Fibroblast of upper back skin (primary cell): ENCODE measurements at places on chromosomes 5 and 9.

- no peak for DNase-seq
Measured at GRCh38 chr5:56358046-56358445, 124.9 kb upstream of the ANKRD55 start.

DNA sequence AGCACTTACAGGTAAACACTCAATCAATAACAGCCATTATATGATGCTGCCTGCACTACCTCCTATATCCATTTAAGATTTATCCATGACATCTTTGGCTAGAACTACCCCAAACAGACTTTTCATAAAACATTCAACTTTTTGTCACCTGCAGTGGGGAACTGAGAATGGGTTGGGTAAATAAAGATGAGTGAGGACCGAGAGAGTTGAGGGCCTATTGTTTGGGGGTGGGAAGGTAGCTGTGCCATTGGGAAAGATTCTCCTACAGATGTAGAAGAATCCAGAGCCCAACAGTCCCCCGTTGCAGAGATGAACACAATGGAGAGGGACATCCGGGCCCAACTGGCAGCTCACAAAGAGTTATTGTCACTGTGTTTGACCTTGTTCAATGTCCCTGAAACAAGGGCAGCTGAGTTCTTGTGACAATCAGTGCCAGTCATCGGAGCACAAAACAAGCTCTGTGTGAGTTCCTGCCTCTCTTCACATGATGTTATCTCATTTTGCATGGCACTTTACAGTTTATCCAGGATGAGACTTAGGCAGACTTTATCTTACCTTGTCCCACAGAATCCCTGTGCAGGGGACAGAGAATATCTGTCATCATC lies 11.5 kb upstream of the SLC31A2 start:
- DNase-seq, result no peak

DNA sequence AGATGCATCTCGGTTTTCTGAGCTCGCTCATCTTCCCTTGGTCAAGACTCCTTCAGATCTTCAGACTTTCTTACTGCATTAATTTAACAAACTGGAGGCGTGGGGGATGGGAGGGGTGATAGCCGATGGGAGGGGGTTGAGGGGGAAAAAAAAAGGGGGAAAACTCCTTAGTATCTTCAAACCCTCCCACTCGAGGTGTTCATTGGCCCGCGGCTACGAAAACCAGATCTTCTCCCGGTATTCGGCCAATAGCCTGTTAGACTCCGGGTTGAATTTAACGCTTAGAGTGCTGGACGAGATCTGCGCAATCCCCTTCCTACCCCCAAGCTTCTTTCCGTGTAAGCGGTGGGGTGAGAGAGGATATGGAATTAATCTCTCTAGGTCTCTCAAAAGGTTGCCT lies 689 bp upstream of the GLRA1 start:
- DNase-seq, result no peak

GRCh38 chr9:76580820-76581219 lies 121.8 kb downstream of the GCNT1 start:
- DNase-seq, result peak; percentile 49

DNA sequence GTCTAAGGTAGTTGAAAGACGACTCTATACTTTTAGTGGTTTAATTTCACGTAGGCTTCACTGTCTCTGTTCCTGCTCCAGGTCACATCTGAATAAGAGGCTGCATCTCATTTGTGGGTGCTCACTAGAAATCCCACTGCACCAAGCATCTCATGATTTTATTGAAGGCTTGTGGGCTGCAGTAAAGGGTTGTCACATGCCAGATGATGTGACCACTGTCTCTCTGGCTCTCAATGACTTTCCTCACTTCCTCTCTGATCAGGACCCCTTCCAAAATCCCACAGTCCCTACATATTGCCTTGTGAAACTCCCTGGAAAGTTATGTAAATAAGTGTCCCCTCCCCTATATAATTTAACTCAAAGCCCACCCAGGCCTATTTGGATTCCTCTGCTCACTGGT lies 8.9 kb upstream of the ZCCHC10 start:
- DNase-seq, result no peak

DNA sequence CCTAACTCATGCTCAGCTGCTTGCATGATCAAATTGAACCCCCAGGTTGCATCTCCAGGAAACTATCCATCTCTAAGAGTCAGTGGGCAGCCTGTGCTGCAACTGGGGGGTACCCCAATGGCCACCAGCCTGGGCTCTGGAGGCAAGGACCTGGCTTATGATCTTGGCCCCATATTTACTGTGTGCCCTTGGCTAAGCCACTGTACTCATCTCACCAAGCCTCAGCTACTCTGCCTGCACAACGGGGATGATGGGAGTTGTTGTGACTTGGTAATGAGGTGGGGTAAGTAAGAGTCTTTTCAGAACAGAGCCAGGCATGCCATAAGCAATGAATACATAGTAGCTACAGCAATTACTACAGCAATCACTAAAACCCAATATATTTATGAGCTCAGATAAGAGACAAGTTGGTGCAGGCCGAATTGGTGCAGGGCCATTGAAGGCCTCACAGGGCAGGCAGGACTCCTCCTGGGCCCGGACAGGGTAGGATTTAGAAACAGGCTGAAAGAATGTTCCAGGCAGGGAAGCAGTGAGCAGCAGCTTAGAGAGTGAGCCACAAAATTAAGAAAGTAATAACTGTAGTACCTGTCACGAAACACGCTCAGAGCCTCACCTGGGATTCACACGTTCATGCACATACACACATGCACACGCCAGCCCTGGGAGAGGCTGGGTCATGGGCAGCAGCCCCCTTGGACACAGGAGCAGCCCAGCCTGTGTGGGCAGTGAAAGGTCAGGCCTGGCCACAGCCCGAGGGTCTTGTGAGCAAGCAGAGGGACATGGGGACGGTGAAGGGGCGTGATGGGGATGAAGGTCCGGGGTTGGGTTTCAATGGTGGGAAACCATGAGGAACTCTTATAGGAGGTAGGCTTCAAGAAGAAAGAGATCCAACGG lies 74.1 kb downstream of the PAX5 start:
- DNase-seq, result no peak

DNA sequence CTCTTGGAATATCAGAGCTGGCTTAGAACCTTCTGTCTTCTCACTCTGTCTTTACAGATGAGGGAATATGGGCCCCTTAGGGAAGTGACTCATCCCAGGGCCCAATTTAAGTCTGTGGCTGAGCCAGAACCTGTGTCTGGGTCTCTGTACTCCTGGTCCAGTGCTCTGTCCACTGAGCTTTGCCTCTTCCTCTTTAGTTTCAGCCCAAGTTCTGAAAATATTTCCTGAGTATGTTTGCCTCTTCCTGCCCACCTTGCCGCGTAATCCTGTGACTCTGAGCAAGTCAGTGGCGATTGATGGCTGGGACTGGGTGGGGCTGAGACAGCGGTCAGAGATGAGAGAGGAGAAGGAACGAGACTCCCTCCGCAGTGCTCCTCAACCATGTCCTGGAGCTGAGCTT lies 7.8 kb downstream of the IER5L start:
- peak; percentile 37 for DNase-seq

DNA sequence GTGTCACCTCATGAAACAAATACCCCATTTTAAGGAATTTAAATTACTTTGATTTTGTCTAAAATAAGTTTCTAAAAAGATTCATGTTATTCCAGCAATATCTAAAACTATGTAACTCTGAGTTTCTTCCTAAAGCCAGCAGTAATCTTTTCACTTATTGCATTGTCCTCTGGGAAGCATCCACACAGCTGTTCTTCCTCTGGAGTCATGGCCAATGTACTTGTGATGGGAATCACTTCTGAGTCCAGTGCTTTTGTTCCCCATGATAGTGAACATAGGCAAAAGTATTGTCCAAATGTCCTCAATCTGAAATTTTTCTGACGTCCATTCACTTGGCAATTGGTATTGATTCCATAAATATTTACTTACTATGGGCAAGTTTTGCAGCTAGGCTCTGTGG lies 125.0 kb downstream of the STARD4 start:
- no peak for DNase-seq

DNA sequence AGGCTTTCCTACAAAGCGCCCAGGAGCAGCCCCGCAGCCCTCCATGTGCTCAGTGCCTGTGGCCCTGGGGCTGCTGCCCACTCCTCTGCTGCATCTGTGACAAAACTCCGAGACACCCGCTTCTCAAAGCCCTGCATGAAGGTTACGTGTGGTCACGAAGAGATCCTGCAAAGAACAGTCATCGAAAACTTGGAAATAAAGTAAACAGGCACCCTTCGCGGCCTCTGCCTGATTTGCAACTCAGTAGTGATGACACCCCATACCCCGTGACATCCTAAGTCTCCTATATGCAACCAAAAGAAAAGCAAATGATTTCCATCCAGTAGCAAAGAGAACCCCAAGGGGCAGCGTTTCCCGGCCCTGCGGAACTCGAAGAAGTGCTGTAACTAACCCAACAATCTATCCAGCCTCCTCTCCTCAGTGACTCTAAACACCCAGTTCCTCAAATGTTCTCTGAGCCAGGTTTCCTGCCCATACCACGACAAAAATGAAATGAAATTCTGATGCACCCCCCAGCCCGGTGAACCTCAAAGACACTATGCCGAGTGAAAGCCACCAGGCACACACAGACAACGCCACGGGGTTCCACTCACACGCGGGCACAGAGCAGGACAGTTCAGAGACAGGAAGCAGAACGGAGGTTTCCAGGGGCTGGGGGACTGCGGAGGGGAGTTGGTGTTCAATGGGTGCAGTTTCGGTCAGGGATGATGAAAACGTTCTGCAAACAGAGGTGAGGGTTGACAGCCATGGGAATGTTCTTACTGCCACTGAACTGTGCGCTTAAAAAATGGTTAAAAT lies 19.0 kb downstream of the NACC2 start:
- DNase-seq, result no peak

DNA sequence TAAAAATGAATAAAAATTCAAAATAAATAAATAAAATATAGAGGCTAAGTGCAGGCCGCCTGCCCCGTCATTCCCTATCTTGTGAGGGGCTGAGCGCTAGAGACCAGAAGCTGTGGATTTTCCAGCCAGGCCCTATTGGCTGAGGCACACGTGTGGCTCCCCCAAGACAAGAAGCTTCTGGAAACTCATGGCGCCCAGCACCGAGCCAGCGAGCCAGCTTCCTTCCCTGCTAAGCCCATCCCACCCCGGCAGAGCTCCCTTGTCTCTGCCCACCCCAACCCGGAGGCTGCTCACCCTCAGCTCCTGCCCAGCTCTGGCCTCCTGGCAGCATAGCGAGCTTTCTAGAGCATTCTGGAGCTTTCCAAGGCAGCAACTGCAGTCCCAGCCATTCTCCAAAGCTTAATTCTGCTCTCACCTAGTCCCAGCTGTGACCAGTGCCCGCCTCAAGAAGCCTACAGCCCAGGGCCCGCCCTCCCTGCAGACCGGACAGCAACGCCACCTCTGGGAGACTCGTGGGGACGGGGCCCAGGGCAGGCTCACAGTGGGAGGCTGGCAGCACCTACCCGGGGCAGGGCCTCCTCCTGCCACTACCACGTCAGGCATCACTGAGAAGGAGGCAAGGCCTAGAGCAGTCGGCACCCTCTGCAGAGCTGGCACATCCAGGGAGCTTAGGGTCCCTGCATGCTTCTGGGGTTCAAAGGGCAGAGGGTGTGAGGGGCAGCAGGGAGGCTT lies 23.2 kb upstream of the TMEM250 start:
- no peak for DNase-seq

- no peak for DNase-seq
Measured at GRCh38 chr9:94627287-94627686, 12.0 kb downstream of the FBP1 start.

GRCh38 chr9:26677965-26678706 lies 214.5 kb downstream of the CAAP1 start:
- DNase-seq, result peak; percentile 16

DNA sequence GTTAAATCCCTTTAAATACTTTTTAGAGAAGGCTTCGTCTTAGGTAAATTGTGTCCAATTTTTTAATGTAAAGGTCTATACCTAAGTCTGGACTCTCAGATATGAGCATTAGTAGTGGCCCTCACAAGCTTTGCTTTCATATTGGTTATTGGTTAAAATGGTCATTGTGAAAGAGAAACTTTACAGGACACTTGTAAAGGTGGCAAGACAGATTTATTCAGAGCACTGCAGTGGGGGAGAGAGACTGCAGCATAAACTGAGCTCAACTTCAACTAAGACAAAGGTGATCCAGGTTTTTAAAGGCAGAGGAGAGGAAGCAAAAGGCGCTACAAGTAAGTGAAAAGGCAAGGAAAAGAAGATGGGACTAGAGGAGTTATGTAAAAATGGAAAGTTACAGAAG lies 157.7 kb downstream of the PARP8 start:
- no peak for DNase-seq

DNA sequence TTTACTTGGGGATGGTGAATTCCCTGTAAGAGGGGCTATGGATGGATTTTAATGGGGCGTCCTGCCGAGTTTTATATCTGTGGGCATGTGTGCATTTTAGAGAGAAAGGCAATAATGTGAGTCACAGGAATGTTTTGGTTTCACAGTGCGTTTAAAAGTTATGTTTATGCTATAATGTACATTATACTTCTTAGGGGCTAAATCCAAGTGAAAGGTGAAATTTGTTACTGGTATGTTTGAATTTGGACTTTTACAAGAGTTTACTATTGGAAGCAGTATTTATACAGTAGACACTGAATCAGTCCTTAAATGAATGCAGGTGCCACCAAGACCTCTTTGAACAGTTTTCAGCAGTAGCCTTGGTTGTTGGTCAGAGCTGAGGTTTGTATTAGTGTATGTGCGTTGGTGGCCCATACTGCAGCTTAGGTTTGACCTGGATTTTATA lies 5.6 kb downstream of the JMY start:
- DNase-seq, result peak; percentile 14

DNA sequence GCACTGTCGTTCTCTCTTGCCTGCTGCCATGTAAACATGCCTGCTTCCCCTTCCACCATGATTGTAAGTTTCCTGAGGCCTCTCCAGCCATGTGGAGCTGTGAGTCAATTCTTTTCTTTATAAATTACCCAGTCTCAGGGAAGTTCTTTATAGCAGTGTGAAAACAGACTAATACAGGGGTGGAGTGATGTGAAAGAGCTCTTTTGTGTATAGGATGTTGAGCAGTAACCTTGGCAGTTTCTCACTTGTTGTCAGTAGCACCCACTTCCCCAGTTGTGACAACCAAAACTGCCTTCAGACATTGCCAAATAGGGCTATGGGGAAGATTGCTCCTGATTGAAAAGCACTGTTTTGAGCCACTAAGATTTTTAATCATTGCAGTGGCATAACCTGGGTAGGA lies 552.2 kb upstream of the ZNF462 start:
- no peak for DNase-seq

GRCh38 chr9:124309667-124310084 lies 51.9 kb downstream of the NEK6 start:
- peak; percentile 95 for DNase-seq
